Stimulated activated CD4-positive, alpha-beta T cell treated with anti-CD3 and anti-CD28 coated beads, Interleukin-1b, Interleukin-23, amount 100 ng/mL, for 1 hour (primary cell): ENCODE measurements at places on chromosomes 3 and 15.

GRCh38 chr3:139310474-139310933 is 33.3 kb upstream of the MRPS22 start:
- no peak for DNase-seq

DNA sequence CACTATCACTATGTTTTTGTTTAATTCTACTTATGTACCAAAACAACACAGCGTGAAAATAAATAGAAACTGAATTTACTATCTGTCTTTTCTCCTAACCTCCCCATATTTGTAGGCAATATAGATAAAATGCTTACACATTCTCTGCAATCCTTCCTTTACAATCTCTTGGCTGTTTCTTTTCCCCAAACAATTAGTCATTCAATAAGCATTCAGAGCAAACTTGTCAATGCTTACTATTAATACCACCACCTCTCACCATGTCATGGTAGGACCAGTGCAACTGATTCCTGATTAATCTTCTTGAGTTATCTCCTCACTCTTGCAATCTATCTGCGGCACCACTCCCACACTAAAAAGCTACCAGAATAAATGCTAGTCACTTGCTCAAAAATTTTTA is 74.0 kb upstream of the TTBK2 start:
- DNase-seq: no peak

- DNase-seq: no peak
Measured at GRCh38 chr3:176927706-176928581, 269.3 kb downstream of the TBL1XR1 start.

GRCh38 chr3:17765819-17766472 is 23.5 kb upstream of the TBC1D5 start:
- no peak for DNase-seq

- DNase-seq: no peak
Measured at GRCh38 chr3:105119801-105120340, 246.8 kb upstream of the ALCAM start.

DNA sequence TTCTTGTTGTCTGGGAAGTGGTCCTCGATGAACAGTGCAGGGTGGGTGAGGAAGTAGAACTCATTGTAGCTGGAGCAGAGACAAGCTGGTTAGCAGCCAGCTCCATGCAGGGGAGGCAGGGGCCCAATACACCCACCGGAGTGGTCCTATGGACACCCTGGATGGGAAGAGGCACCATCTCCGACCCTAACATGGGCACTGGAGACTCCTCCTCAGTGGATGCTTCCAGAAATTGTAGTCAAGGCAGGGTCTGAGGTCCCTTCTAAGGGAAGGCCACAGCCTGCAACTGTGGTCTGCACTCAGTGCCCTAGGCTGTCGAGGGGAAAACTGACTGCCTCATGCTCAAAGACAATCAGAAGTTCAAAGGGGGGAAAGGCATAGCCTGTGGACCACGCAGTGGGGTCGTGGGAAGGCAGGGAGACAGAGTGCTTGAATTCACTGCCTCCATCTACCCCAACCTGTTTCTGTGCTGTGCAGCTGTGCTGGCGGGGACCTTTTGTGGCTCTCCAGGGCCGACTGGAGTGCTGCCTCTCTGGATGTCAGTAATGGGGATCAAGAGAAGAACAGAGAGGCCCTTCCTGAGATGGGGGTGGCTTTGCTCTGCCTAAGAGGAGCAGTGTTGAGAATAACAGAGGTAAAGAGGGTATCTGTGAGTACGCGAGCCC is 41.9 kb downstream of the KY start:
- no peak for DNase-seq

DNA sequence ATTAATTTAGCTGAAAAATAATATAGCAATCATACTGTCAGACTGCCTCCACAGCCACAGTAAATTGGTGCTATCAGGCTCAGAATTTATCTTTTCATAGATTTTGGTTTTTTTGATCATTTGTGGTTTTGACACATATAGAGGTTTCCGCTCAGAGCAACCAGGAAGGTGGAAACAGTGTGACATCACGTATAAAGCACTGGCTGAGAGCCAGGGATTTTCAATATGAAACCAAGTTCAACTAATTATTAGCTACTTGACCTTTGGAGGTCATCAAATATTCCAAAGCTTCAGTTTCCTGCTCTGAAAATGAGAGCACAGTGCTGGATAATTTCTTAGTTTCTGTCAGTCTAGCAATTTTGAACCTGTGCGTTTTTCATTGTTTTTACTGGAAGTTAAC is 433.8 kb upstream of the SUCLG2 start:
- peak; percentile 11 for DNase-seq

DNA sequence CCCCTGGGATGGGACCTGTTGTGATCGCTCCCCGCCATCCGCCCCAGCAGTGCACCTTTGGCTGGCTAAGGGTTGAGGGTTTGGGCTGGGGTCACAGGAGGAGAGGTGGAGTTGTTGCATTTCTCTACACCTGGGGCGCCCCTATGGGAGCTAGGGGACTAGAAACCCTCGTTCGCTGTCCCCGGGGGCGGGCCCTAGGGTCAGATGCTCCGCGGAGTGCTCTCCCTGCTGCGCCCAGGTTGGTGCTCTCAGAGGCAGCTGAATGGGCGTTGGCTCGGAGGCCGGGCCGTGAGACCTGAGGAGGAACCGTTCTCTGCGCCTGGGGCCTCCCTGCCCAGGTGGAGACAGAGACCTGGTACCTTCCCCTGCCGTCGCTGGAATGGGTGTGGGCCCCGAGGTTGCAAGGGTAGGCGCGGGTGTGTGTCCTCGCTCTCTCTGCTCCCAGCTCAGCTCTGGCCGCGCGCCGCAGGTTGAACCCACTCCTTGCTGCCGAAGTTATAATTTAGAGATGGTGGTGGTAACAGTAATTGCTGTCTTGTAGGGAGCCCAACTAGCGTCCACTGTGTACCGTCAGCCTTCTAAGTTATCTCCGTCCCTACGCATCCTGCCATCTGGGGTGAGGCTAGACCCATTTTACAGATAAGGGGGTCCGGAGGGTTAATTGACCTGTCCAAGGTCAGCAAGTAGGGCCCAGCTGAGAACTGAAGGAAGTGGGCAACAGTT is 965 bp downstream of the FLNB start:
- no peak for DNase-seq

GRCh38 chr15:32786906-32787305 is 69.1 kb downstream of the GREM1 start:
- DNase-seq: no peak

DNA sequence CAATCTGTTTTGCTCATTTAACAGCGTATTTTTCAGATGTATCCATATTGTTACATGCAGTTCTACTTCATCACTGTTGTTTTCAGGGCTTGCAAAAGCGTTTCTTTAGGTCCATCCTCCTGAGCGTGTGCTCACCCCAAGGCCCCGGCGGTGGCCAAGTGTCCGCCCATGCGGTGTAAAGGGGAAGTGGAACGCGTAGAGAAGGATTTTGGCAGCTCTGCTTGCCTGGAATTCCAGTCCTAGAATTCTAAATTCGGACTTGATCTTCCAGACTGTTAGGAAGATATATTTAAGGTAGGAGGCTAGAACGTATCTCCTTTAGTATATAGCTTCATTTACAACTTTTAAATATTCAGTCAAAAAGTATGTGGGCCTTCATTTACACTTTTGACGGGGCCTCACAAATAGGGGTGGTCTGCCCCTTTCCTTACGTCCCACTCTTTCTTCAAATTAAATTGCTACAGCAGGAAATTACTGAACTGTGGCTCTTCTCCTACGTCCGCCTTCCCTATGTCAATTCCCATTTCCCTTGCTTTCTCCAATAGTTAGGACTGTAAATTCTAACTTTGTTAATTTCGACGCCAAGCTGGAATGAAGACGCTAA is 609 bp upstream of the TBC1D23 start:
- no peak for DNase-seq

DNA sequence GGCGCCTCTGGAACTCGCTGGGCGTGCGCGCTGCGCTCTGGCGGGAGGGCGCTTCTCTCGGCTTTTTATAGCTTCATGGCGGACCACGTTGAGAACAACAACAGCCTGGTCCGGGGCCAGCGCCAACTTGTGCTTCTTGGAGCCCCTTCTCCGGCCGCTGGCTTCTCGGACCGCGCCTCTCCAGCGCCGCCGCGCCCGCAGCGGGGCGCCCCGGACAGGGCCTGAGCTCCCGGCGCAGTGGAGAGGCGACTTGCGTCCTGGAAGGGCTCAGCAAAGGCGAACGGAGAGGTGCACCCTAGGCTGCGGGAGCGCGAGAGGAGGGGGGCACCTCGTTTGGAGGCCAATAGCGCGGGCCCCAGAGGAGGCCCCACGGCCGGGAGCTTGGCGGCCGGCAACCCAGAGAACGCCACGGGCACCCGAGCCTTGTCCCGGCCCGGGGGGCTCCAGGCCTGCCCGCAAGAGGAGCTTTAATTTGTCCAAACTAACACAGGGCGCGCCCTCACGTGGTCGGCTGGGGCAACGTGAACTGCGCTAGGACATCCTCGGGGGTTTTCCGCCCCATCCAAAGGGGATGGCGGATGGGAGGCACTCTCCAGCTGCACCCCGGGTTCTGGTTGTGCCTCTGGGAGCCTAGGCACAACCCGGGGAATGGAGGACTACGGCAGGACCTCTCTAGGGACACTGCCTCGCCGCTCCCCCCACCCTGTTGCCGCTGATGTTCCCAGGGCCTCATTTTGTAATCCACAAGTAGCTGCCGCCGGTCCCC is 37.8 kb downstream of the HMCES start:
- DNase-seq: peak; percentile 93

DNA sequence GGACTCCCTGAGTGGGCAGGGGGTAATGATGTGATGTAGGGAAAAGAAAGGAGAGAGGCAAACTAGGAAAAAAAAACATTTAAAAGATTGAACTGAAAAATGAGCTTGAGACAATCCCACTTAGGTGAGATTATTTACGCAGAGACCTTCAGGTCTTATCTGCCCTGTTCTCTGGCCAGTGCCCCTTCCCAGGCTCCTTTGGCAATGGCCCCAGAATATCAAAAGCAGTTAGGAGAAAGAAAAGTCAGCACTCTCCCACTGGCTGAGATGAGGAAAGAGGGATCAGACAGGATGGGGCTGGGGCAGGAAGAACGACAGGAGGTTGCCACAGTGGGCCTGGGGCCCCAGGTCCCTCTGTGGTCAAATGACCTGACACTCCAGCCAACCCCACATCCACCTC is 105.4 kb downstream of the MEGF11 start:
- DNase-seq: no peak

GRCh38 chr15:63244976-63245645 is 32.3 kb upstream of the APH1B start:
- no peak for DNase-seq

DNA sequence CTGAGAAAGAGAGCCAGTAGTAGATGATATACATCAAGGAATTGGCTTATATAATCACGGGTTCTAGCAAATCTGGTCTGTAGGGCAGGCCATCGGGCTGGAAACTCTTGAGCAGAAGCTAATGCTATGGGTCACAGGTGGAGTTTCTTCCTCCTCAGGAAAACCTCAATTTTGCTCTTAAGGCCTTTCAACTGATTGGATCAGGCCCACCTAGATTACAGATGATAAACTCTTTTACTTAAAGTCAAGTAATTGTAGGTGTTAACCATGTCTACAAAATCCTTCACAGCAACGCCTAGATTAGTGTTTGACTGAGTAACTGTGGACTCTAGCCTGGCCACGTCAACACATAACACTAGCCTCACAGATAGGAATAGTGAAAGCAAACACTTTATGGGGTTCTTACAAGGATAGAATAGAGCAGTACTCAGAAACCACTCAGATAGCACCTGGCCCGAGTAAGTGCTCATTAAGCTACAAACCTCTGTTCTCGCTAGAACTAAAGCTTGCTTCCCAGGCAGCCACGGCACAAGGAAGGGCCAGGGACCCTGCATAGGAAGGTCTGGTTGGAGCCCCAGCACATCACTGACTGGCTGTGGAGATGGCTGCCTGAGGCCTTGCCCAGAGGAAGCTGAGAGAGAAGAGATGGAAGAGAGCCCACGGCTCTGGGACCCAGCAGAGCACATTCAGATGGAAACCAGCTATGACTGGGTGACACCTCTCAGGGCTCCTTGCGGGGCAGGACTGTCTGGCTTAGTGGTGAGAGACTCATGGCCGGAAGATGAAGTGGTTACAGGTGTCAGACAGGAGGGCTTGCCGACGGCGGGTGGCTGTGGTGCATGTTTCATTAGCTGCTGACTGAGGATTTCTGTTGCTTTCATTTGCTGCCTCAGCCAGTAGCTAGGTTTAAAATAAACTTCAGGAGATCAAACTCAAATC is 202.5 kb upstream of the TLE3 start:
- peak; percentile 38 for DNase-seq

- no peak for DNase-seq
Measured at GRCh38 chr3:12622335-12622734, 41.6 kb downstream of the RAF1 start.

DNA sequence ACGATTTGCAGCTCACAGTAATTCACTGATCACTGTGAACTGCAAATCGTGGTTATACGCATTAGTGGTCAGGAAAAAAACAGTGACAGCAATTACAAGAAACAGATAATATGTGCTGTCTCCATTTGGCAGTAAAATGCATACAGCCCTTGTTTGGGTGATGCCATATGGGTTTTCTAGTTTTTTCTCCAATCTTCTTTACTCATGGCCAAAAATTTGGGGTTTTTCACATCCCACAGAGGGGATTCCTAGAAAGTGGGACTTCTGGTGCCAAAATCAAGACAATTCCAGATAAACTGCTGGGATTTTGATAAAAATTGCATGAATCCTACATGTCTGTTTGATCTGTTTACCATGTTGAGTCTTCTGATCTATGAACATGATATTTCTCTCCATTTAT is 15.6 kb downstream of the NDN start:
- DNase-seq: no peak

- DNase-seq: no peak
Measured at GRCh38 chr3:173650596-173650995, 253.1 kb downstream of the NLGN1 start.

DNA sequence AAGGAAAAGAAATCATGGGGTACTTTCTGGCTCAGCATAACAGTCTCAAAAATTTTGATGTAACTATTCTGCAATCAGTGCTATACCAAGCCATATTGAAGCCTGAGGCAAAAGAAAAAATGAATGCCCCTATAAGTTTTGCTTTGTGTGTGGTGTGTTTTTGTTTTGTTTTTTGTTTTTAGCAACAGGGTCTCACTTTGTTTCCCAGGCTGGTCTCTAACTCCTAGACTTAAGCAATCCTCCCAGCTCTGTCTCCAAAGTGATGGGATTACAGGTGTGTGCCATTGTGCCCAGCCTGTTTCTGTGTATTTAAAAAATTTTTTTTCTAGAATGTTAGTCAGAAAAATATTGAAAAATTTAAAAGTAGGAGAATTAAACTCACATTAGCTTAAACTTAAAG is 93.2 kb downstream of the ZNF280D start:
- DNase-seq: no peak

DNA sequence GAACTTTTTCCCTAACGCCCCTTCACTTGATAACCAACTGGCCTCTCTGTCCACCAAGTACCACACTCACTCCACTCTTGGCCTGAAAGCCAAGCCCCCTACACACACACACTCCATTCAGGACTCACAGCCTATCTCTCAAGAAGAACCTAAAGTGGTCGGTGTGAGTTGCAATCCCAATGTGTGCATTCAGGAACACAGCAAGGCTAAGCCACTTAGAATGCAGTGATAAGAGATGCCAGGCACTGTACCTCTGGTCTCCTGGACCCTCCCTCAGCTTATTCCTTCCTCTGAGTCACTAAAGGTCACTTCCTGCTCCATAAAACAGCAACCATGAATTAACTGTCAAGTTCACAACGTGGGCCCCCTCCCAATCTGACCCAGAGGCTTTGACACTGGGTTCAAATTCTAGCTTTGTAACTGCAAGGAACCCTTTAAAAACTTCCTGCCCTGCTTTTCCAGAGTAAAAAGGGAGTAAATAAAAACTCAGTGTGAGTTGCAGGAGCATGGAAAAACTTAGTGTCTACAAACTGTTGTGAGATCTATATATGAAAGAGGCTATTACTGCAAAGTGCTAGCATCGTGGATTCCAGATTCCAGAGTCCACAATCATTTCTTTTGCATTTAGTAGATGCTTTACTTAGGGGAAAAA is 17.6 kb upstream of the KCNMB3 start:
- no peak for DNase-seq
